Sigmoid colon (tissue), 7 donors: ENCODE measurements at places on chromosomes 5 and 9. TPM values are rescaled to one million over a fixed set of nuclear protein-coding genes. Genes with fewer than 3 reads are reported as not detected.

DNA sequence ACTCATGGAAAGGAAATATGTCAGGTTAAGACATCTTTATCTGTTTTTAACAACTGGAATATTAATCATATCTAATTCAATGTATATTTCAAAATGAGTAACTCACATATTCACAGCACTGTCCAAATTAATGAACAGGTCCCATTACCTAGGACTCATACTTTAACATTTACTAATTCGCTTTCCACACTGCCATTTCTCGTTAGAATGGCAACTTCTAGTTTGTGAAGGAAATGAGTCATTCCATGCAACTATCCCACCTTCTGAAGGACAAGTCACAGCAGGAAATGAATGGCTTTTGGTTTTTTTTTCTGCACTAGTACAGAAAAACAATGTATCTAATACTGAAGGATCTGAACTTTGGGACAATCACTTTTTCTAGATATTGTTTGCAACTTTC, 24.6 kb upstream of the IFNK start:
- DNase-seq: no peak

- DNase-seq: no peak
Measured at GRCh38 chr5:16736158-16736995, 119.6 kb upstream of the RETREG1 start.

DNA sequence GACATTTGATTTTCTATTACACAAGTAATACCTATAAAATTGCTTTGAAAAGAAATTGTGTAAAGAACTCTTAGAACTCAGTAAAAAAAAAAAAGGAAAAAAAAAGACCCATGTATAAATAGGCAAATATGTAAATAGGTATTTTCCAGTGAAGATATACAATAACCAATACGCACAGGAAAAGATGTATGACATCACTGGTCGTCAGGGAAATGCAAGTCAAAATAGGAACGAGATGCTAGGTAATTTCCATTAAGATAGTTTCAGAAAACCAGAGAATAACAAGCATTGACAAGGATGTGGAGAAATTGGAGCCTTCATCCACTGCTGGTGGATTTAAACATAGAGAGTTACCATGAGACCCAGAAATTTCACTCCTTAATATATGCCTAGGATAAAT, 708.8 kb downstream of the MTRR start:
- DNase-seq: no peak

DNA sequence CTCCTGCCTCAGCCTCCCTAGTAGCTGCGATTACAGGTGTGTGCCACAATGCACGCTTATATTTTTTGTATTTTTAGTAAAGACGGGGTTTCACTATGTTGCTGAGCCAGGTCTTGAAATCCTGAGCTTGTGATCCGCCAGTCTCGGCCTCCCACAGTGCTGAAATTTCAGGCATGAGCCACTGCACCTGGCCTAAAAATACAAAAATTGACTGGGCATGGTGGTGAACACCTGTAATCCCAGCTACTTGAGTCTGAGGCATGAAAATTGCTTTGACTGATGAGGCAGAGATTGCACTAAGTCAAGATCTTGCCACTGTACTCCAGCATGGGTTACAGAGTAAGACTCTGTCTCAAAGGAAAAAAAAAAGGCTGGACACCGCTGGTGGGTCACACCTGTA, 13.1 kb upstream of the DYNC2I2 start:
- DNase-seq: peak; percentile 4

DNA sequence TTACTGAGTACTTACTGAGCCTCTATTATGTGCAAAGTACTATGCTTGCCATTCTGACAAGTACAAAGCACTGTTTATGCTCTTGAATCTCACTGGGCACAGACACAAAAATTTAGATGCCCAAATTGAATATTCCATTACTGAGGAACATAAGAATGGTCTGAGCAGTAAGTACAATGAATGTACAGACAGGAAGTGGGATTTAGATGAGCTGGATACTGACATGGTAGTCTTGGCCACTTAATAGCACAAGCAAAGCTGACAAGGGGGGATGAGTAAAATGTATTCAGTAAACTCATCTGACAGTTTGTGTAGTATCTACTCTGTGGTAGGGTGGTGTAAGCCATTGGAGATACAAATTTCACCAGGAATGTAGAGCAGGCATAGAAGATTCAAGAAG, 132.4 kb downstream of the EFNA5 start:
- DNase-seq: no peak

DNA sequence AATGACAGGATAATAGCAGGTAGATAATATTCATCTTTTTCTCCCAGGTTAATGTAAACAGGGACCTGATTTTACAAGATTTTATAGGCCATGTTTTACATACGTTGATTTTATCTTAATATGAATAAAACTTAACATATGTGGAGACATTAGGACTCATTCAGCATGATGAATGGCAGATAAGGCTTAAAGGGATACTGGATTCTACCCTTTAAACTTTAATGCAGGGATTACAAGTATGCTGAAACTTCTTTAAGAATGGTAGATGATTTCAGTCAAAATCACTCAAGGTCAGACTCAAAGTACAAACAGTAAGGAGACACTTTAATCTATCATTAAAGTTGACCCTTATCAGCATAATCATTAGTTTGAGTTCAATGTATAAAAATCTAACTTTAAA, 274.5 kb upstream of the IZUMO3 start:
- no peak for DNase-seq

GRCh38 chr5:127562252-127562651, 44.8 kb downstream of the PRRC1 start:
- DNase-seq: no peak

GRCh38 chr5:179904463-179905160, 3.1 kb downstream of the TBC1D9B start:
- no peak for DNase-seq

GRCh38 chr5:180137401-180138213, 66.0 kb upstream of the RNF130 start:
- DNase-seq: peak; percentile 57

DNA sequence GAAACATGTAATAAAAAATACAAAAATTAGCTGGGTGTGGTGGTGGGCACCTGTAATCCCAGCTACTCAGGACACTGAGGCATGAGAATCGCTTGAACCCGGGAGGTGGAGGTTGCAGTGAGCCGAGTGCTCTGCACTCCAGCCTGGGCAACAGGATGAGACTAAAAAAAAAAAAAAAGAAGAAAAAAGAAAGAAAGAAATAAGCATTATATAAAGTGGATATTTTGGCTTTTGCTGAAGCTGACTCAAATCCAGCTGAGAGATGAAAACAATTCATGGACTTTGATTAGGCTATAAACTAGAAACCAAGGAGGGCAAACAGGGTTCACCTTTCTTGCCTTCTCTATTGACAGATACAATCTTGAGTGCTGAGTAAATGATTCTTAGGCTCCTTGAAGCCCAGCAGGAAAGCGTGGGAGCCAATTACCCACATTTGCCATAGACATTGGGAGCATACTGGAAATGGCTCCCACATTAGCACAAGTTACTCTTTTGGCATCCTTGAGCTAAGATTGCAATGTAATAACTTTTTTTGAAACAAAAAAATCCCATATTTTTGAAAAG, 2.4 kb upstream of the BTF3 start:
- DNase-seq: no peak

DNA sequence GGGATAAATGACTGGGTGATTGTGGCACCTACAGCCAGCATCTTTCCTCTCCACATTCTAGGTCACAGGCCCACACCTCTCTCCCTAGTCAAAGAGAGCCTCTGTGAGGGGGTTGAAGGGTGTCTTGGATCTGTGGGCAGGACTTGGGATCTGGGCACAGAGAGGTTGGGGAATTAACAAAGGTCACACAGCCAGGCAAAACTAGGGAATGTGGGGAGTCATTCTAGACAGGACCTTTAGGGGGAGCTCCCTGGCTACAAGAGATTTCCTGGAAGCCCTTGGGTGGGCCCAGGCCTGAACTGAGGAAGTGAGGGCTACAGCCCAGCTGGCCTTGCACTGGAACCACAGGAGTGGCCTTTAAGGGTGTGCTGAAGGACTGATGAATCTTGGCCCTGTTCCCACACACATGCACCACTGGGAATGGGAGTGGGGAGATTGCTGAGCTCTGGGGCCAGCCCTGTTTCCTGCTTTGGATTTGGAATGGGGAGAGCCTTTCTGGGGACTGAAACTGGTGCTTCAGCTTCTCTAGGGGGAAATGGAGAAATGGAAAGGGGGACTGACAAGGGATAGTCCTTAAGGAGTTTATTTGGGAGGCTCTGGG, 12.4 kb upstream of the CXXC5 start:
- DNase-seq: peak; percentile 92

GRCh38 chr5:172487671-172488070, 33.3 kb upstream of the SH3PXD2B start:
- no peak for DNase-seq

GRCh38 chr9:136379891-136380290, 6.4 kb upstream of the CARD9 start:
- DNase-seq: no peak

- no peak for DNase-seq
Measured at GRCh38 chr5:6573651-6574101, 59.2 kb downstream of the NSUN2 start.

DNA sequence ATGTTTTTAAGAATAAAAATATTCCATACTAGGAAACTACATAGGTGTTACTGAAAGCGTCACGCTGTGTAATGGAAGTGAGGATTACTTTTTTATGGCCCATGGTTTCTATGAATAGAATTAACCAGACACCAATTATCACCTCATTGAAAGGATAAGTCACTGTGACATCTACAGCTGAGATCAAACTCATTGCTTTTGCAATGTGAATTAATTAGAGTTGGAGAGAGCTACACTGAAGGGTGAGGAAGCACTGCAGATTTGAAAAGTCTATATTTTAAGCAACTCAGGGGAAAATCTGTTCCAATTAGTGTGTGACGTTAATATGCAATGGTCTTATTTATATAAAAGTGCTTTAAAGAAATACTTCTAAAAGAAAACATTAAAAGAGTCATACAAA, 1300.1 kb upstream of the DMAC1 start:
- no peak for DNase-seq

GRCh38 chr5:173869316-173869715, 18.8 kb upstream of the CPEB4 start:
- no peak for DNase-seq

- DNase-seq: no peak
Measured at GRCh38 chr5:119255571-119256356, 100.1 kb upstream of the TNFAIP8 start.

DNA sequence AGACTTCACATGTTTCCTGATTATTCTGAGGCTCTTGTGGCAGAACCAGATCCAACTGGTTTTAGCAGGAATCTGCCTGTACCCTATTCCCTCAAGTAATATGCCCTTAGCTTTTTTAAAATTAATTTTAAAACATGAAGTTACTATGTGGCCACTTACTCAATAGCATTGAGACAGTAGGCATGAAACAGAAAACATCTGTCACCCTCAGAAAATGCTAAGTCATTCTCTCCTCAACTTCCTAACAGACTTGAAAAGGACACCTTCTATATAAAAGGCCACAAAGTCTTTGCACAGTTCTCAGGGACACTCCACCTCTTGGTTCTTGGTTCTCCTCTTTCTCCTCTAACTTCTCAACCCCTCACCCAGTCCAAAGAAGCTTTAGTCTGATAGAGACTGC, 277.8 kb downstream of the RAB3C start:
- no peak for DNase-seq

DNA sequence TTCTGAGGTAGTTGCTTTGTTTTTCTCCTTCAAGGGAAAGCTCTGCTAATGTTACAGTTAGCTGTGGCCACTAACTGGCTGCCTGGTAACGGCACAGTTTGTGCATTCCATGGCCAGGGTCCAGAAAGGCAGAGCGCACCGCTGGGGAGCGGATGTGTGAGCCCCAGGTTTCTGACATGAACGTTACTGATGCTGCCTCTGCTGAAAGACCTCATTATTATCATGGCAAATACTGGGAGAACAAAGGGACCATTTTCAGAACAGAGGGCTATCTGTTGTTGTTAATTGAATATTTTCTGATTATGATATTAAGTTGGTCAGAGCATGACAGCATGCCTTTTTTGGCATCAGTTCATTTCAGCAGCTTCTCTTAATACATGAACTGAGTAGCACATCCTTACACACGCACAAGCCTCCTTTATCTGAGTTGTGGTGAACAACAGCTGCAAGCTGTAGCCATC, 134.1 kb downstream of the NUDT12 start:
- no peak for DNase-seq

GRCh38 chr9:99828054-99828416, 6.3 kb downstream of the NR4A3 start:
- no peak for DNase-seq

DNA sequence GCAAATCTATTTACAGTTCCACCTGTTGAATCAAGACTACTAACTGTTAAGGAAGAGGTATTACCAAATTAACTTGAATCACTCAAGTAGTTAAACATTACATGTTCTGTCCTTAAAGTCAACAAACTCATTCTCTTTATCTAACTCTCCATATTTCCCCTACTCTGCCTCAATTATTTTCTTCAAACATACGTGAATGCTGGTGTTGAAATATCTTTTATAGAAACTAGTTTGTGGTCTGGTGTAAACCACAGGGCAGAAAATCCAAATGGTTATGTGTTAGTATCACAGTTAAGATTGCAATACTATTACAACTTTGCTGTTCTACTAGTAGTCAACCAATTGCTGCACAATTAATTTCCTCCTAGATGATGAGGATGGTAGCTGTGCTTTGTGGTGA, 603.5 kb downstream of the KCTD16 start:
- DNase-seq: no peak

- DNase-seq: no peak
Measured at GRCh38 chr5:149576021-149576420, 5.3 kb upstream of the ARHGEF37 start.

GRCh38 chr9:126097679-126098078, 228.9 kb upstream of the MVB12B start:
- DNase-seq: no peak

DNA sequence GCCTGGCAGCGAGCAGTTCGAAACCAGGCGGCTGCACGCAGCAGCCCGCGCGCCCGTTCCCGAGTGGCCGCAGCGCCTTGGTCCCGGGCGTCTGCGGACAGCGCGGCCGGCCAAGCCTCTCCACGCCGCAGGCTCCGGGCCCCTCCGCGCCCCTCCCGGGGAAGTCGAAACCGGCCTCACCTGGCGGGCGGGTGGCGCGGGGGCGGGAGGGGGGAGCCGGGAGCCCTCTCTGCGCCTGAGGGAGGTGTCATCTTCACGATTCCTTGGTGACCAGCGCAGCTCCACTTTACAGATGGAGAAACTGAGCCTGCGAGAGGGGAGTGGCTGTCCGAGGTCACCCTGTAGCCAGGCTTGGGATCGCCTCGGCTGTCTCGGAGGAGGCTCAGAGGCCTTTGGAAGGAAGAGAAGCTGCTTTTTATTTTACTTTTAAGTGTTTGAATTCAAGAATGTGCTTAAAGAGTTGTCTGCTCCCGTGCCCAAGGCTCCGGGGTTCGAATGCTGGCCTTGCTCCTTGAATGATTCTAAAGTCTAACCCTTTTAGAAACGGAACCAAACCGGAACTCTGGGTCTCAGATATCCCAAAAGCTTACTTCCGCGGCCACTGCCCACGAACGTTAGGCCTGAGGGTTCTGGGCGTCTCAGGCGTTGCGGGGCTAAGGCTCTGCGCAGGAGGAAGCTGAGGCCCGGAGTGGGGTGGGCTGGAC, 662 bp downstream of the SUSD3 start:
- DNase-seq: no peak

GRCh38 chr5:113320273-113320780, 114.5 kb downstream of the TSSK1B start:
- no peak for DNase-seq

The FLT4 gene
- total RNA-seq: 9.7 TPM

The NUTM2G gene
- not detected for total RNA-seq

The PCDHA7 gene
- total RNA-seq: 0.55 TPM

The PAX5 gene
- not detected for total RNA-seq

The FAM221B gene
- total RNA-seq: not detected

The FUT7 gene
- total RNA-seq: 0.36 TPM

The IGFBPL1 gene
- total RNA-seq: 2.2 TPM

The PCDHGB3 gene
- 9.2 TPM for total RNA-seq

The RASEF gene
- 1.1 TPM for total RNA-seq

The TRIM14 gene
- total RNA-seq: 7.2 TPM

The CARTPT gene
- 20.0 TPM for total RNA-seq
